ENCODE measurements at places on chromosomes 1 and 21. TPM values are rescaled to one million over a fixed set of nuclear protein-coding genes. Genes with fewer than 3 reads are reported as not detected.

RYR2 gene
- total RNA-seq, result 3.4 TPM

DAB1 gene
- 9.2 TPM for total RNA-seq

CCDC185 gene
- not detected for total RNA-seq

TRIM58 gene
- 1.7 TPM for total RNA-seq

AMY1C gene
- total RNA-seq, result not detected

FCGR3A gene
- total RNA-seq, result not detected

PLEKHN1 gene
- total RNA-seq, result 2.0 TPM

ALPL gene
- 84.8 TPM for total RNA-seq

KRTAP12-4 gene
- not detected for total RNA-seq

SYT14 gene
- total RNA-seq, result 8.8 TPM

CAPZA1 gene
- 108 TPM for total RNA-seq

AMY1A gene
- total RNA-seq, result not detected

LORICRIN gene
- not detected for total RNA-seq

DNASE2B gene
- not detected for total RNA-seq

AMPD1 gene
- not detected for total RNA-seq

HTR1D gene
- 3.3 TPM for total RNA-seq
